ENCODE measurements at places on chromosomes 3 and 15.

GRCh38 chr3:118988198-118989130 lies 46.2 kb downstream of the IGSF11 start:
- DNase-seq: no peak

- no peak for DNase-seq
Observed at GRCh38 chr15:88187195-88187594, 69.3 kb downstream of the NTRK3 start.

GRCh38 chr3:56076746-56077145 lies 391.5 kb downstream of the ERC2 start:
- no peak for DNase-seq

DNA sequence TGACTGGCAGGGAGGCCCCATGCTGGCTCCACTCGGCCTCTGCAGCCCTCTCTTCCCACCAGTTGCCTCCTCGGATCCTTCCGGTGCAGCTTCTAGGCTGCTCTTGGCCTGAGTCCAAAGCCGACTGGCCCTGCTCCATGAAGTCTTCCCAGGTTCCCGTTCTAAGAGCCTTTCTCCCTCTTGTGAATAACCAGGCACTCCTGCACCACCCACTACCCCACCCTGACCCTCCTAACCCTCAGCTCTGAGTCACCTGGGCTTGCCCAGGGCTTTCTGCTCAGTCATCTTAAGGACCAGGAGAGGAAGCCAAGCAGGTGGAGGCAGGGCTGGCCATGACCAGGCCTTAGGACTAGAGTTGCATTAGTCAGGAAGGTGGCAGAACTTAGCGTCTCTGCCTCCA lies 28.1 kb upstream of the CNBP start:
- peak; percentile 27 for DNase-seq

- no peak for DNase-seq
Observed at GRCh38 chr15:77517579-77517978, 96.9 kb downstream of the HMG20A start.

- no peak for DNase-seq
Observed at GRCh38 chr15:69881302-69881670, 216.4 kb downstream of the TLE3 start.

- DNase-seq: no peak
Observed at GRCh38 chr3:100893590-100893989, 99.6 kb downstream of the ABI3BP start.

GRCh38 chr3:57755368-57755675 lies 787 bp upstream of the SLMAP start:
- DNase-seq: no peak

- peak; percentile 92 for DNase-seq
Observed at GRCh38 chr15:40160689-40161688, at the start of gene BUB1B. Gene BUB1B (plus strand): TSS chr15:40161069. CDS start chr15:40161221, 152 bp downstream.

- no peak for DNase-seq
Observed at GRCh38 chr15:80007532-80007931, 36.5 kb upstream of the BCL2A1 start.

DNA sequence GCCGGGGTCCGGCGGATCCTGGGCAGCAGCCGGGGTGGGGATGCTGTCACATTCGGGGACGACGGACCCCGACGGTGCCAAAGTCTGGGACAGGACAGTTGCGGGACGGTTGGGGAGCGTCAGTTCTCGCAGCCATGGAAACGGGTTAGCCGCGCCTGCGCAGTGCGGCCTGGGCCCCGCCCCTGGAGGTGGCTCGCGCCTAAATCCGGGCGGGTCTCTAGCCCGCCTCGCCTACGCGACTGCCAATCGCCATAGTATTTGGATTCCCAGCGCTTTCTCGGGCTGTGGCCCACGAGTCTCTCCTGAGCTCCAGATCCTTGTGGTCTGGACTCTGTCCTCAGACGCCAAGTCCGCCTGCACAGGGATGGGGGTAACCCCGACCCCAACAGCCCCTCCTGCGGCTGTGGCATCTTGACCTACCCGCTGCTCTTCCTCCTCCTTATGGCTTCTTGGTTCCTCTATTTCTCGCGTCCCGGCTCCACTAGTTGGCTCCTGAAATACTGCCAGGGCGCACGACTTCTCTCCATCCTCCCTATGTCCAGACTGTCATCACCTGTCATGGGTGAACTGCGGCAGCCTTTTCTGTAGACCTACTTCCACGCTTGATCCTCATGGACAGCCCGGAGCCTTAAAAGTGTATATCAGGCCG lies at the start of gene ZMYND10:
Gene ZMYND10 (minus strand): TSS at position 147 of the 649 bp plus-strand sequence. CDS start 153 bp downstream, outside the sequence.
- DNase-seq: peak; percentile 76

DNA sequence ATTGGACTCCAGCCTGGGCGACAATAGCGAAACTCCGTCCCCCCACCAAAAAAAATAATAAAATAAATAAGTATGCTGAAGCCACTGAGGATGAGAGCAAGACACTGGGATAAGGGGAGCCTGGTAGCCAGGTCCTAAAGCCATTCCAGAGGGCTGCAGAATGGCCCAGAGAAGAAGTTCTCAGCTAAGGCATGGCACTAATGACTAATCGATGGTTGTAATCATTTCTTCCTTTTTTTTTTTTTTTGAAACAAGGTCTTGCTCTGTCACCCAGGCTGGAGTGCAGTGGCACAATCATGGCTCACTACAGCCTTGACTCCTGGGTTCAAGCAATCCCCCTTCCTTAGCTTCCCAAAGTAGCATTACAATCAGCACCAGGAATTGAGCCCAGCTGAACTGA lies 25.6 kb upstream of the ZNF774 start:
- DNase-seq: no peak

GRCh38 chr3:114218578-114219185 lies 18.7 kb downstream of the ZNF80 start:
- no peak for DNase-seq

- no peak for DNase-seq
Observed at GRCh38 chr3:525415-525814, 328.9 kb downstream of the CHL1 start.

GRCh38 chr3:97201814-97202213 lies 387.4 kb downstream of the EPHA6 start:
- no peak for DNase-seq

- DNase-seq: no peak
Observed at GRCh38 chr15:100033140-100033857, 300.1 kb upstream of the LYSMD4 start.

DNA sequence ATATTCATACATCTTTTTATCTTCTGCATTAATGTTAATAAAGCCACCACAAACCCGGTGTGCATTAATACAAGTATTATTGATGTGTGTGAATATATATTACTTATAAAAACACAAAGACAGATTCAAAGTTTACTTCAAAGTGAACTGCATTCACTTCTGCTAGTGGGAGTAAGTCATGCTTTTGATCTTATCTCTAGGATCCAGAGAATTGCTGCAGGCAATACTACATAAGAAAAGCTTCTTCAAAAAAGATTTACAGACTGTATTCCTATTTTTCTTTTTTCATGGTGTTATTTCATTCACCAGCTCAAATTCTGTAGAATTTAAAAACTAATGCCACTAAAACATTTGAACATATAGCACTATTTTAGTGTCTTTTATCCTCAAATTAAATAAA lies 87.5 kb upstream of the CBLB start:
- DNase-seq: no peak

DNA sequence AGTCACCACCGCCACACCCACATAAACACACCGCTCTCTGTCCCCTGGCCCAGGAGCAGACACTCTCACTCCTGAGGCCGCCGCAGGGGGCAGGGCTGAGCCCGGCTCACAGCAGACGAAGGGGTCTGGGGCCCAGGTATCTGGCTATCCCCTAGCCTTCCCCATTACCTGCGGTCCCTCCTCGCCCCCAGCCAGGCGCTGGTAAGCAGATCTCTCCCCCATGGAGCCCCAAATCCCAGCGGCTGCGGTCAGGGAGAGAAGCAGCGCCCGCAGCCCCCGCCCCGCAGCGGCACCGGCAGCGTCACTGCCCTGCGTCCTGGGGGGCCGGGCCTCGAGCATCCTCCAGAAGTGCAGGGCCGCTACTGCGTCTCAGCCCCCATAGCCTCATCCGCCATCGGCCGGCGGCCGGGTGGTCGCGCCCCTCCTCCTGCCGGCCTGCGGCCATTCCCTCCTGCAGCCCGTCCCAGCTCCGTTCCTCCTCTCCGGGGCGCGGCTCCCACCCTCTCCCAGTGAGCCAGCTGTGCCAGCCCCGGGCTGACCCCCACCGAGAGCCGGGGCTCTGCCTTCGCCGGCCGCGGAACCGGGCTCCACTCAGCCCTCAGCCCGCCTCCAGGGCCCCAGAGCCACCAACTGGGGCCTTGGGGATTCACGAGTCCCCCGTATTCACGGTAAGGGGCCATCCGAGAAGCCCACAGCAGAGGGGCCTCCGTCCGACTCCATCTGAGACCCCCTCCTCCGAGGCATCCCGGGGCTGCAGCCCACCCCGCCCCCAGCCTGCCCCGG lies 13.1 kb downstream of the TNK2 start:
- peak; percentile 72 for DNase-seq

Measured in CD4-positive, alpha-beta T cell treated with Interferon gamma for 1 hour (primary cell).